ENCODE measurements at places on chromosomes 16 and 17.

DNA sequence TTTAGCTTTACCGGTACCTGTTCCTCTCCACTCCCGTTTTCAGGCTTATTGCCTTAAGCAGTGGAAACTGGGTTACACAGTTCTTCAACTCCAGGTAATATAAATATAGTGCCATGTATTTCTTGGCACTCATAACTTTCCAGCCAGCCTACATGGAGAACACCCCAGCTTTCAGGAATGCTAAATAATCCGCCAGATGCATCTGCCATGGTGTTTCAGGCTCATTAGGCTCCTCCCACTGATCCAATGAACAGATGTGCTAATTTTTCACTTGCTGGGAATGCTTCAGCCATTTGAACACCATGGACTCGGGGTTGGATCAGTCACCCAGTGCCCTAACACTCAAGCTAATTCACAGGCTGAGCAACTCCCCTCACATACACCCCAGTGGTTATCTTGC lies 4.6 kb downstream of the ANKFN1 start:
- DNase-seq = no peak

- DNase-seq = peak; percentile 99
These were observed 13.2 kb downstream of the ATP5PD start for GRCh38 chr17:75033346-75034235.

- no peak for DNase-seq
These were observed 42.3 kb downstream of the TBX4 start for GRCh38 chr17:61494325-61495160.

DNA sequence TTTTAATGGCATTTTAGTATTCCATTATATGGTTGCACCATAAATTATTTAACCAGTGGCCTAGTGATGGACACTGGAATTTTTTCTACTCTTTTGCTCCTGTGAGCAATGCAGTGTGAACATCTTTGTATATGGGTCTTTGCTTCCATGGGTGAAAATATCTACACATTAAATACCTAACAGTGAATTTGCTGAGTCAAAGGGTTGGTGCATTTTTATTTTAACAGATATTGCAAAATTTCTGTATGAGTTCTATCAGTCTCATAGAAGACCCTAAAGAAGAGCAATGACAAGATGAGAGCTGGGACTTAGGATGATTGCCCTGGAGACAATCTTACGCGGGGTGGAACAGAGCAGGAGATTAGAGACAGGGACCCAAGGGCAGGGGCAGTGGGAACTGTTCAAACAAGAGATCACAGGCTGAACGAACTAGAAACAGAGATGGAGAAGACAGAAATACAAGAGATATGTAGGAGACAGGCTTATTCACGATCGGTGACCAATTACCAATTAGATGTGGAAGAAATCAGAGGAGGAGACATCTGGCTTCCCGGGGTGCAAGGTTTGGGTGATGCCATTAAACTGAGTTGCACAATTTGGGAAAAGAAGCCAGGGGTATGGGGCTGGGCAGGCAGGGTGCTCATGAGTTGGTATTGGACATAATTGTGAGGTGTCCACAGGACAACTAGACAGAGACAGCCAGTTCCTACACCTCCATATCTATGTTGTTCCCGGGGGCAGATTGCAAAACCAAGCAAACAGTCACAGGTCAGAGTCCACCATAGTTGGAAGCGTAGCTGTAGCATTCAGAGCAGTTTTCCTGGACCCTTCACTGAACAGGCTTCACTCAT lies 39.9 kb upstream of the LONP2 start:
- no peak for DNase-seq

- DNase-seq = no peak
These were observed 16.1 kb downstream of the KCNJ12 start for GRCh38 chr17:21392266-21392665.

GRCh38 chr16:81530296-81530721 lies 85.7 kb downstream of the CMIP start:
- DNase-seq = no peak

DNA sequence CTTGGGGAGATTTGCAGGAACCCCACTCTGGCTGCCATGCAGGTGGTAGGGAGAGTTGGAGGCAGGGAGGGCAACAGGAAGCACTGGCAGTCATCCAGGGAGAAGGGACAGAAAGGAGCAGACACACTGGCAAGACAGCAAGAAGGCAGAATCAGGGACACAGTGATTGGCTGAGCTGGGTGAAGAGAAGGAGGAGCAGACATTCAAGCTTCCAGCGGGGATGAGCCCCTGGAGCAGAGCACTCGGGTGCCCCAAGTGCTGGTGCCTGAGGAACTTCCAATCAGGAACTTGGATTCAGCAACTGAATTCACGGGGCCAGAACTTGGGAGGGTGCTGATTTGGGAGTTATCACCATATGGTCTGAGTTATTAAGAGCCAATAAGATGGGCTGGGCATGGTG lies 6.3 kb upstream of the ITGA3 start:
- DNase-seq = no peak

DNA sequence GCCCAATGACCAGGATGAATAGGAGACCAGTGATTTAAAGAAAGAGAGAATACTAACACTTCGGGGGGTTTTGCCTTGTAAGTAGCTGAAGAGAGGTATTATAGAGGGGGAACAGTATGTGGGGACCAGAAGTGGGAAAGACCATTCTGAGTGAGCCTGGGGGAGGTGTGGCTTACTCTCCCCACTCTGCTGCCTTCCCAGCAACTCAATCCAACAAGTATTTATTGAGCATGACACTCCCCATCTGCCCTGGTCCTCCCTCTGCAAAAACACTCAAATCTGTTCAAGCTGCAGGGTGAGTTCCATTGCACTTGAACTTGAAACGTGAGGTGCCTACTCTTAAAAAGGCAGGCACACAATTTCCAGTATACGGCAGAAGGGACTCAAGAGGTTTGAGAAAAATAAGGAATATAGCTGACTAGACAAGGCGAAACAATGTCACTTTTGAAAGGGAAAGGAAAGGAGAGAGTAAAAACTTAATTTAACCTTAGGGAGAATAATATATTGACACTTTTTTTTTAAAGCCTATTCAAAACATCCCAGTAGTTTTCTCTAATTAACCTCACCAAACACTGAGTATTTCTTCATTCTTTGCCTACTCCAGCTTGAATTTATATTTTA lies 8.2 kb downstream of the FAM117A start:
- no peak for DNase-seq

DNA sequence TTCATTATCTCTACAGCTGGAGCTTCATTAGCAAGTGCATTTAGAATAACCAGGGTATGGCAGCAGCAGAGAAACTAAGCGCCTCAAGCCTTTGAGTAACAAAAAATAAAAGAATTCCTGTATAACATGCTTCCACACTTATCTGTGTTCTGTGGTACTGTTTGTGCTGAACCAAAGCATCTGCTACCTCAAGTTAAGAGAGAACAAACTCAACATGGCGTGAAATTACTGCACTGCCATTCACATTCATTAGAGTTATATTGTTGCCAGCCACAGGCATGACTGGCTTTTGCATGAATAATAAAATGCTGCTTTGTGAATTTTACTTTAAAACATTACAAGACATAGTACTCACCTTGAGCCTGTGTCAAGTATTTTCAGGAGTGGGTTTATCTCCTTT lies 76.6 kb downstream of the NLK start:
- DNase-seq = no peak

DNA sequence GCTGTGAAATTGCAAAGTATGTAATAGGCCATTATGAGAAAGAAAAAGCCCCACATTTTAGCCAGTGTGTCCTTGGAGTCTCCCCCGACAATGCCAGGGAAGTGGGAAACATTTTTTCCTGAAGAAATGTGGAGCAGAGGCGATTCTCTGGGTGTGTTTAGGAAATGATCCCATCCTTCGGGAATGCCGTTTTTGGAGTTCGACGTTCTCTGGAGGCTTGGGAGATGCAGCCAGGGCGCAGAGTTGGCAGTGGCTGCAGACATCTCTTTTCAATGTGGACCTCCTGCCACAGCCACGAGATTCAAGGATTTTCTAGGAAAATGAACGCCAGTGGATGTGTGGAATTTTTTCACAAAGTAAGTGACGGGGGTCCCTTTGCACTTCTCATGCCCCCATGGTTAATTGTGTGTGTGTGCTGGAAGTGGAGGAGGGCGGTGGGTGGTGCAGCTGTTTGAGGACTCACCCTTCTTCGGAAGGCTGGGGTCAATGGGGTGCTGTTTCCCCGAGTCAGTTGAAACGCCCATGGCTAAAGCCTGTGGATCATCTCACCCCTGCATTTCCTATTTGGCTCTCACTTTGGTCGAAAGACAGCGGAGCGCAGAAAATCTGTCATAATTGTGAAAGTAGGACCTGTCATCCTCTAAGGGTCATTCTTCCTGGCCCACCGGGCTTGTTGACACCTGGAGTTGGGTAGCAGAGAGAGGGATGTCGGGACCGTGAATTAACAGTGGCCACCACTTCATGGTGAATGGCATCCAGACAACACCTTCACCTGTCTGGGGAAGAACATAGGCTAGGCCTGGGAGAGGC lies 73.2 kb downstream of the CMIP start:
- no peak for DNase-seq

GRCh38 chr17:39547713-39548478 lies 59.8 kb downstream of the NEUROD2 start:
- DNase-seq = peak; percentile 88

DNA sequence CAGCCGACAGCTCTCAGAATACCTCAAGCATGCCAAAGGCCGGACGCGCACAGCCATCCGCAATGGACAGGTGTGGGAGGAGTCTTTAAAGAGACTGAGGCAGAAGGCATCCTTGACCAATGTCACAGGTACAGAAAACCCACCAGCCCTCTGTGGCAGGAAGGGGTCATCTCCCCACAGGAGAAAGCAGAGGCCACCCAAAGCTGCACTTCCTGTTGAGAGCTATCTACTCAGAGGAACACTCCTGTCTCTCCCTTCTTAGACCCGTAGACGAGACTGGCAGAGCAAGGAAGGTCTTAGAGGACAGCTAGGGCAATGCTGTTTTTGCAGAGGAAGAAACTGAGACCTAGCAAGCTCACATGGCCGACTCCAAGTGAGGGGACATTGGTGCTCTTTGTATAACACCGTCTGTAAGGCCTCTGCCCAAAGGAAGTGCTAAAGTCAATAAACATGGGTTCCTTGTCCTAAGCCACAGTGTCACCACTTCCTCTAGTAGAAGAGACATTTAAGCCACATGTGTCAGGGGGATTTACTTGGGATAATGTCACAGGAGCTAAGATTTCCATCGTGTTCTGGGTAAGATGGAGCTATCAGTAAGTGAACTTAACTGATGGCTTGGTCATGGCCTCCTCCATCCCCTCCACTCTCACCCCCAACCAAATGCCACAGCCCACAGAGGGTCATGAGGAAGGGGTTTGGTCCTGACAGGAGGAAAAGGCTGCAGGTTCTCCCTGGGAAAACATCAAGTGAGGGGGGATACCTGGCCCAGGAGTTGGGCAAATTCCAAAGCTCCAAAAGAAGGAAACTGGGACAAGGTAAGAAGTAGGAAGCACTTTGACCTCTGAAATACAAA lies 9.4 kb downstream of the LPO start:
- DNase-seq = no peak

- no peak for DNase-seq
These were observed 109.6 kb upstream of the GOT2 start for GRCh38 chr16:58843675-58844074.

DNA sequence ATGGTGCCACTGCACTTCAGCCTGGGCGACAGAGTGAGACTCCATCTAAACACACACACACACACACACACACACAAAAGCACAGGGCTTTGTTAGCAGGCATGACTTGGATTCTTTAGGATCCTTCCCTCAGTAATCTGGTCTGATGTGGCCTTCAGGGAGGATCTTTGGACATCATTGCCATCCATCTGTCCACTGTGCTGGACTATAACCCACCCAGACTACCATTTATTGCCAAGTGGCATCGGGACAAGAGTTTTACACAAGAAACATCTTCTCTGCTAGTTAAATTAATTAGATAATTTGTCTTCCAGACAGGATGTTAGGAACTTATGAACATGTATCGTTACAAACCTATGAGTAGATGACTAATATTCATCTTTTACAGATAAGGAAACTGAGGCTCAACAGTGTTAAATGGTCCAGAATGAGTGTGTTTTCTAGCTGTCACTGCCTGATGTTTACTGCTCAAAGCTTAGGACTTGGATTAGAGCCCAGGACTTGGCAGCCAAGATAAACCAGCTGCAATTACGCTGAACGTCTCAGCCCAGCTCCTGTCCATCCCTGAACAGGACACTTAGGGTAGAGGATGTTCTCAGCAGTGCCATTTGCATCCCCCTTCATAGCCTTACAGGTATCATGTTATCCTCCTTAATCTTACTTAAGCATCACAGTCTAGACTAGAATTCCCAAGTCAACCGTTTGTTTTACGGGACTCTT lies 285.8 kb downstream of the WWOX start:
- no peak for DNase-seq

DNA sequence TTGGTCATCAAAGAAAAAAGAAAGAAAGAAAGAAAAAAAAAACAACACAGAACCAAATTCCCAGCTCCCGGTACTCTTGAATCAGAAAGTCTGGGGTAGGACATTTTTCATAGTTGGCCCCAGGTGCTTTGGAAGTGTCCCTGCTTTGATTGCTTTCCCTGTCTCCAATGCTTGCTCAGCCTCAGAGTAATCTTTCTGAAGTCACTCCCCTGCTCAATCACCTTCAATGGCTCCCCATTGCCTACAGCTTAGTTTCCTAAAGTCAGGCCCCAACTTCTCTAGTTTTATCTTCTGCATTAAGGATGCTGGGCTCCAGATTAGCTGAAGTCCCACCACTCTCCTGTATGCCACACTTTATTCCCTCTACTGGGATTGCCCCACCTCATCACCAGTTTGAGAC lies 17.1 kb downstream of the CNGB1 start:
- DNase-seq = no peak

DNA sequence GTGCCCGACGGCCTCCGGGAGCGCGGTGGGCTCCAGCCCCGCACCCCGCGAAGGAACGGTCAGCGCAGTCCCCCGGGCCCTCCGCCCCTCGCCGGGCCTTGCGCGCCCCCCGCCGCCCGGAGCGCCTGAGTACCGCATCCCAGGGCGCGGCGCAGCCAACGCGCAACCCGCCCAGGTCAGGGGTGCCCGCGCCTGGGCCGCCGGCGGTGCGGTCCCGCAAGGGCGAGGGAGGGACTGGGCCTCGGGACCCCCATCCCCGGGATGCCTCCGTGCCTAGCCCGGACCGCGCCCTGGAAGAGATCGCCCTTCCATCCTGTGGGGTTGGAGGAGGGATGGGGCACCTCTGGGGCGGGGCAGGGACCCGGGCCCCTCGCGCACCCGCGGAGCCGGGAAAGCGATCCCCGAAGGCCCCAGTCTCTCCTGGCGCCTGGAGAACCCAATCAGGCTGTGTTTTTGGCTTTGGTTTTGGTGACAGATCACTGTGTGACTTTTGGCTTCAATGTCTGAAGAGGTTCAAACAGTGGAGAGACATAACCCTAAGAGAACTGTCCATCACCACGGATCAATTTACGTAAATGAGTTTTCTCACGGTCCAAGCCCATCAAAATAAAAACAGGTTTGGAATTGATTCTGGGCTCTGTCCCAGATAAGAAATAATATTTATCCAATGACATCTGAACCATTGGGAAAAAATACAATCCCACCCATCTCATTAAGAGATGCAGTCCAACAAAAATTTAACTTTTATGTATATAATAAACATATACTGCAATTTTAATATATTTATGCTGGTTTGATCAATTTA lies 17.8 kb downstream of the ENPP7 start:
- DNase-seq = no peak

Data from activated T-cell treated with anti-CD3 and anti-CD28 coated beads, Interleukin-2, amount 50 U/mL, for 48 hours (primary cell).